Fibroblast of the aortic adventitia (primary cell): ENCODE measurements at places on chromosomes 16 and 17.
A peak's percentile ranks its signal among the peaks of the same experiment; 100 is the strongest.

DNA sequence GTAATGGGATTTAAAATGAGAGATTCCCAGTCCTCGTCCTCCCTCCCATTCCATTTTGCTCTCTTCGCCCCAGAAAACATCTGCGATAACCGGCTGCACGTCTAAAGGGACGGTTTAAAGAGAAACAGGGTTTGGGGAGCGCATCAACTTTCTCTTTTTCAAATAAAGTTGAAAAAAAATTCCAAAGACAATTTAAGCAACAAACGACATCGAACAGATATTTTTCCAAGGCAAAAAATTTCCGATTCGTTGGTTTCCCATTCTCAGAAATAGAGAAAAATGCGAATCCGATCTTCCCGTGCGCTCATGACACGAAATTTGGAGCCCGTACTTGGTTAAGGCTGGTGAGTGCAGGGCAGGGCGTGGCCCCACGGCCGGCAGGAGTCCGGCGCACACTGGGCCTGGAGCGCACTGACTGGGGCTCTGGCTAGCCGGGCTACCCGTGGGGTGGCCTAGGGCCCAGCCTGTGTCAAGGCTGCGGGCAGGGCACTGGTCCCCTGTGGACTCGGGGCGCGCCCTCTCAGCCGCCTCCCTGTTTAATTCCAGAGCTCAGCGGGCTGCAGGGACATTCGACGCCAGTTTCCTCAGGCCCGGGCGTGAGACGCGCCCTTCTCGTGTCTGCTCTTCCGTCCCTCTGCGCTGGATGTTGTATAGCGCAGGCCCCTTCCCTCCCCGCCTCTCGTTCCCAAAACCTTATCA, 17.9 kb upstream of the ZFHX3 start:
- DNase-seq = peak; percentile 52

GRCh38 chr17:74951680-74952421, 16.2 kb downstream of the OTOP3 start:
- no peak for DNase-seq

- DNase-seq = peak; percentile 80
Observed at GRCh38 chr17:17445925-17446665, 30.7 kb upstream of the MED9 start.

GRCh38 chr17:67365738-67366192, 612 bp downstream of the PSMD12 start:
- peak; percentile 70 for DNase-seq

- DNase-seq = peak; percentile 13
Observed at GRCh38 chr16:74226338-74226954, 70.2 kb upstream of the PSMD7 start.

DNA sequence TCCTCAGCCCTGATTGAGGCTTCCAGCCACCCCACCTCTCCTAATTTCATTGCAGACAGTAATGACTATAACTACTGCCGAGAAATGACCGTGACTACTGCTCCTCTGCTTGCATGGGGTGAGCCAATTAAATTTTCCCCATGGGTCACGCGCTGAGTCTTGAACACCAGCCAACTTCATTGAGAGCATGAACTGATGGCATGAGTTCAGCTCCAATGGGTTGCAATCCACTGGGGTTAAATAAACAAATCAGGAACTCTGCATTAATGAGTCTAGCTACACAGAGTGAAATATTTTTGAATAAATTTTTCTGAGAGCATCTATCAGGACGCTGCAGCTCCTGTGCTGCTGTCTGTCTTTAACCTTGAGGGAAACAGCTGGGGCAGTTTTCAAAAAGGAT, 61.6 kb upstream of the CLEC3A start:
- DNase-seq = no peak

- no peak for DNase-seq
Observed at GRCh38 chr16:10266809-10267208, 84.6 kb upstream of the GRIN2A start.

GRCh38 chr17:29583324-29584248, 5.9 kb downstream of the GIT1 start:
- DNase-seq = no peak

- peak; percentile 6 for DNase-seq
Observed at GRCh38 chr16:74999219-74999608, 390 bp downstream of the ZNRF1 start.

- no peak for DNase-seq
Observed at GRCh38 chr17:34761646-34762045, 182.3 kb downstream of the TMEM132E start.

GRCh38 chr17:43369986-43370385, 28.8 kb upstream of the ARL4D start:
- DNase-seq = no peak

DNA sequence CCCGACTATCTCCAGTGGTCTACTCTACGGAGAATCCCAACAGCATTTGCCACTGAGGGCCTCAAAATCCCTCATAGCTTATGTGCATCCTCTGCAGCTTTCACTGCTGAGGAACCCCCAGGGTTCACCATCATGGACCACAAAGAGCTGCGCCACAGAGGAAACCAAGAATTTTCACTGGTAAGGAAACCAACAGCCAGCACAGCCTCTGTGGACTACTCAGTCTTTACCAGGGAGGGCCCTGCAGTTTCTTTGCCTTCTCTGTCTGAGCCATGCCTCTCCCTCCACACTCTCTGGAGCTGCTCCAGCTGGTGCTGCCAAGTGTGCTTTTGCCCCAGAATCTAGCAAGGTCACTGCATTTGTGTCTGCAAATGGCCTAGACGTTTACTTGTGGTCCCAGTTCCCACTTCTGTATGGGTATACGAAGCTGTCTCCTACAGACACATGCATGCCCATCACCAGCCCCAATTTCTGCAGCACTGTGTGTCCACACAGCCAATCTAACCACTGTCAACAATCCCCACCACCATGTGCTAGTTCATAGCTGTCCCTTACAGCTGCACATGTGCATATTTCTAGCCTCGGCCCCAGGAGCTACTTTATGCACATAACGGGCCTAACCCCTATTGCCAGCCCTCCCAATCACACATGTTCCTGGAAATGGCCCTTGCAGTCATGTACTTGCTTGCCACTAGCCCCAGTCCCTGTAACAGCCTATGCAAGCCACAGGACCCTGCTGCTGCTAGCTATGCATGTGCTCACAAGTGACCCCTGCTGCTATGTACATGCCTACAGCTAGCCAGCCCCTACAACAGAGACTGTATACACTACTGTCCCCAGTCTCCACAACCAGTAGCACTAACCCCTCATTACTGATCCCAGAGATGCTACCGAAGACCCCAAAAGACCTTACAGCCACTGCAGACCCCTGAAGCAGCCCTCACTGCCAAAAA, 1437.4 kb downstream of the CDH11 start:
- DNase-seq = no peak

DNA sequence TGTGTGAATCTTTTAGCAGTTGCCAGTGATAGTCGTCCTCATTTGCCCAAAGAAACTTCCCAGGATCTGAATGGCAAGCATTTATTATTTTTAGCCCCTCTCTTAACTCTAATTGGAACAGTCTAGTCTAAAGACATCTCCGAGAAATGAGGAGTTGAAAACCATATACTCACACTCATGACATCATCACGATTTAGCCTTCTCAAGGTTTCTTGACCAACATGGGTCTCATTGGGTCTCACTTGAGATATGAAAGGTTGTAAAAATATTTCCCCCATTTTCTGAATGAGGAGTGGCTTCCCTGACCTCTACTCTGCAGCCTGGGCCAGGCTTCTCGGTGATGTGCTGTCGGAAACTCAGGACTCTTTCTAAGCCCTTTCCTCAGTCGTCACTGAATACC, 37.1 kb upstream of the CACNG1 start:
- no peak for DNase-seq

- DNase-seq = no peak
Observed at GRCh38 chr17:339193-340061, 13.2 kb downstream of the RPH3AL start.

- DNase-seq = peak; percentile 4
Observed at GRCh38 chr17:10001306-10001873, 96.3 kb upstream of the RCVRN start.

DNA sequence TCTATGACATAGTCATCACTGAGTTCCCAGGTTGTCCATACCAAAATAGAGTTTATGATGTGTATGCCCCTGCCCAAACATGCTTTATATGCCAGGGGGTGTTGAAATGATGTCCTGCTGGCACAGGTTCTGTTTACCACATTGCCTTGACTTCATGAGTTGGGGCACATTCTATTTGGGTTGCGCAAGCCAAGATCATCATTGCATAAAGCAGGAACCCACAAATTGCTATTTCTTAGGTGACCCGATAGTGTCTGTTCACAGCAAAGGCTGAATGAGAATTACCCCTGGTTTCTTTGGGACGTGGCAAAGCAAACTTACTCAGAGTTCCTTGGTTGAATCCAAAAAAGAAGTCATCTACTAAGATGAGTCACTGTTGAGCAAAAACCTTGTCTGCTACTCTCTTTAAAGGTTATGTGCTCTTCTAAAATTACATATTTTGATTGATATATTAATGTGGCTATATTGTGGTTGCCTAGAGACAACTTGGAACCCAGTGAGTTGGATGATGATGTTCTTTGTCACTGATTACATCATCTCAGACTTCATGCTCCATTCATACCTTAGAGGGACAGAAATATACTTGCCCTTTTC, 912.6 kb upstream of the SOX9 start:
- DNase-seq = no peak

DNA sequence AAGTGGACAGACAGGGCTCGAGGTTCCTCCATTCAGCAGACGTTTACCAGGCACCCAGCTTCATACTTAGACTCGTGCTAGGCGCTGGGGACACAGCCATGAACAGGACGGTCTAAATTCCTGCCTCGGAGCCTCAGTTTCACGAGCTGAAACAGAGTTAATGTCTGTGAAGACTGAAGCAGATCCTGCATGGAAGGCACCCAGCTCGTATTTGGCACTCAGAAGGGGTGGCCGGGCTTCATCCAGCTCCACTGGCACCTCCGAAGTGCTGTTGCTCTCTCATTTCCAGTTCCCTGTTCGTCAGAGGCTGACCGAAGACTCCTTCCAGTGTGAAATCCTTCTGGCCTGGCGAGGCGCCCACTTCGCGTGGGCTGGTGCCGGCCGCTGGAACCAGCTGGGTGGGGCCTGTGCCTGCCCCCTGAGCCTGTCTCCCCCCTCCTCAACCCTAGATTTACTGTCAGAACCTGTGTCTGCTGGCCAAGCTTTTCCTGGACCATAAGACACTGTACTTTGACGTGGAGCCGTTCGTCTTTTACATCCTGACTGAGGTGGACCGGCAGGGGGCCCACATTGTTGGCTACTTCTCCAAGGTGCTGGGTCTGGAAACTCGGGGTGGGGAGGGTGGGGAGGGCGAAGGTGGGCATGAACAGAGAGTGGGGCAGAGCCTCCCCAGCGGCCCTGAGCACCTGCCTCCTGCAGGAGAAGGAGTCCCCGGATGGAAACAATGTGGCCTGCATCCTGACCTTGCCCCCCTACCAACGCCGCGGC, 5.8 kb downstream of the PRSS8 start:
- peak; percentile 37 for DNase-seq

GRCh38 chr17:17811381-17812210, 25.2 kb downstream of the SREBF1 start:
- DNase-seq = no peak

GRCh38 chr16:63195336-63195735, 1159.1 kb upstream of the CDH8 start:
- no peak for DNase-seq

GRCh38 chr17:32240750-32241149, 24.9 kb upstream of the RHBDL3 start:
- no peak for DNase-seq
